ENCODE measurements at places on chromosomes 16 and 17. TPM values are rescaled to one million over a fixed set of nuclear protein-coding genes. Genes with fewer than 3 reads are reported as not detected.

- no peaks in the 10 kb centered on the region for H3K27me3 ChIP-seq
- no peak for DNase-seq
- H3K27ac ChIP-seq = no peak overlapping the region
- no peaks in the 10 kb centered on the region for H3K36me3 ChIP-seq
- no peak overlapping the region for H3K4me3 ChIP-seq
These were observed 35.5 kb upstream of the METTL16 start for GRCh38 chr17:2547176-2547575.

The C17orf78 gene
- not detected for total RNA-seq

The ZNF594 gene
- total RNA-seq = 25.9 TPM

- H3K27ac ChIP-seq = no peak overlapping the region
- no peaks in the 10 kb centered on the region for H3K36me3 ChIP-seq
- DNase-seq = no peak
- H3K27me3 ChIP-seq = peaks cover 8% of the 10 kb centered on the region
- H3K4me1 ChIP-seq = peaks cover 6% of the 10 kb centered on the region
- H3K4me3 ChIP-seq = no peak overlapping the region
These were observed 12.3 kb downstream of the SCN4A start for GRCh38 chr17:63960430-63960829.

The TMEM186 gene
- 8.4 TPM for total RNA-seq

DNA sequence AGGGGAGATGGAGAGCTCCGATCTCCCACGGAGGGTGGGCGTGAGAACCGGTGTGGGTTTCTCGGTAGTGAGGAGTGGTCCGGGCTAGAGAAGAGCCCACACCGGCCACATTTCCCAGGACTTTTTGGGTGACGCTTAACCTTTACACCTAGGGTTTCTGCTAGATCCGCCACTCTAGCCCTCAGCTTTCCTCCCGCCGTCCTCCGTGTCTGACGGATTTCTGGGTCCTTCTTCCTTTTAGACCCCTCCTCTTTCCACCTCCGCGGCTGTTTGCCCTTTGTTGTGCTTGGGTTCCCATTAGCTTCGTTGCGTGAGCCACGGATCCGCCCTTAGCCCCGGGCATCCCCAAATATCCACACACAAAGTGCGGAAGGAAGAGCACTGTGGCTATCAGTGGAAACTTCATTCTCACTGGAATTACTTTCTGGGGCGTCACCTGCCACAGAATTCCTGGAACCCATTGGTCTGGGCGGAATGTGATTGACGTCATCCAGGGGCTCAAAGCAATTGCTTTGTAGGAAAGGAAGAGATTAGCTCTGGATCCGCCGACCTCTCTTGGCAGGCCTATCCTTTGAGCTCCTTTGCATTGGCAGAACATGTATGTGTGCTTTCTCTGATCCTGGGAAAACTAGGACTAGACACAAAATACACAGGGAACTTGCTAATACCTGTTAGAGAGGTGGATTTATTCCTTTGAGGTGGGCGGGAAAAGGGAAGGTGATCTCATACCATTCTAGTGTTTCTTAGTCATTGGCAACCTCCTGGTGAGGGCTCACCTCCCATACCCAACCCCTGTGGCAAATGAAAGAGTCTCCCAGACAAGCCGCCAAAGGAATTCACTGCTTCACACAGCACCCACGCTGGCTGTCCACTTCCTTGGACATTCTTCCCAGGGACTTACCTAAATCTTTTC, 654 bp downstream of the TNFAIP1 start:
- peaks cover 21% of the 10 kb centered on the region for H3K4me1 ChIP-seq
- peak overlapping the region; percentile 98 for H3K27ac ChIP-seq
- H3K36me3 ChIP-seq = peaks cover 35% of the 10 kb centered on the region
- no peaks in the 10 kb centered on the region for H3K27me3 ChIP-seq
- peak overlapping the region; percentile 96 for H3K4me3 ChIP-seq

DNA sequence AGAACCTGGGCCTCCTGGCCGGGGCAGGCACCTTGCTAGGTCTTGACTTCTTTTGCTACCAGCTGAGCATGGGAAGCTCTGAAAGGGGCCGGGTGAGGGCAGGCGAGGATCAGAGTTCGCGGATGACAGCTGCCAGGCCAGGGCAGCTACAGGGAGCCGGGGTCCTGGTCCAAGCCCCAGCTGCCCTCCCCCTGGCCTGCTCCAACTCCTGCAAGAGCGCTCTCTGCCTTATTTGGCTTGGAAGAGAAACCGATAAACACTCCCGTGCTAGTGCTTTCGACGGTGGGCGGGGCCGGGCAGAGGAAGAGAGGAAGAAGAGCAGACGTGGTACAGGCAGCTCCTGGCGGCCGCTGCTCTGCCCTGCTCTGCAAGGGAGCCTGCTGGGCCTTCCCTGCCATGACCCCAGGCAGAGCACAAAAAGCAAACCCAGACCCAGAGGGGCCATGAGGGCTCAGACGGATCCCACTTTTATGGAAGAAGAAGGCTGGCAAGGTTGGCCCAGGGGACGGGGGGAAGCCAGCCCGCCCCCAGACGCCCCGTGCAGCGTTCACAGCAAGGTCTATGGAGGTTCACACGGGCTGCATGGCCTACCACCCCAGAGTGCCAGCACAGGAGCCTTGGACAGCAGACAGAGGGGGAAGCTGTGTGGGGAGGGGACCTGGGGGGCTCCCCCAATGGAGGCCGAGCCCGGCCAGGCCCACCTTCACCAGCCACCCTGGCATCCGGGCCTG, 25.6 kb downstream of the PIEZO1 start:
- no peaks in the 10 kb centered on the region for H3K27me3 ChIP-seq
- H3K27ac ChIP-seq = no peak overlapping the region
- H3K36me3 ChIP-seq = peaks cover 8% of the 10 kb centered on the region
- no peak for DNase-seq

The GRAP gene
- total RNA-seq = 5.1 TPM

The NEUROD2 gene
- 2.5 TPM for total RNA-seq

The DNAAF8 gene
- total RNA-seq = 4.1 TPM

DNA sequence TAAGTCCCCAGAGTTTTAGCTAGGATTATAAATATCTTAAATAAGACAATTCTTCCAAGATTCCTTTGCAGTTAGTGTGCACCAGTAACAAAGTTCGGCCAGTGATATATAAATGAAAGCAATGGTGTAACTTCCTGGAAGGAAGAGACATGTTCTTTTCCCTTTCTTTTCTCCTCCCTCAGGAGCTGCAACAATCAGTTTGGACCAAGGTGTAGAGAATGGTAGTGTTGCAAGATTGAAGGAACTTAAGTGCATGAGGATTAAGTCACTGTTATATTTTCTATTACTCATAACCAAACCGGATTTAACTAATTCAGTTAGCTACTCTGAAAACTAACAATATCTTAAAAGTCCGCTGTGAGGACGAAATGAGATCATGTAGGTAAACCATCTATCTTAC, 68.9 kb upstream of the KCNJ16 start:
- H3K36me3 ChIP-seq = no peaks in the 10 kb centered on the region
- DNase-seq = no peak
- no peaks in the 10 kb centered on the region for H3K27me3 ChIP-seq
- H3K4me3 ChIP-seq = no peak overlapping the region
- no peak overlapping the region for H3K27ac ChIP-seq

The ZNF469 gene
- total RNA-seq = 3.9 TPM

GRCh38 chr17:77510133-77510796, 369.5 kb downstream of the SEC14L1 start:
- H3K27me3 ChIP-seq = no peaks in the 10 kb centered on the region
- H3K36me3 ChIP-seq = no peaks in the 10 kb centered on the region
- no peak for DNase-seq
- no peak overlapping the region for H3K4me3 ChIP-seq
- peaks cover 13% of the 10 kb centered on the region for H3K4me1 ChIP-seq
